ENCODE measurements at places on chromosomes 7 and 10.
A peak's percentile ranks its signal among the peaks of the same experiment; 100 is the strongest.

DNA sequence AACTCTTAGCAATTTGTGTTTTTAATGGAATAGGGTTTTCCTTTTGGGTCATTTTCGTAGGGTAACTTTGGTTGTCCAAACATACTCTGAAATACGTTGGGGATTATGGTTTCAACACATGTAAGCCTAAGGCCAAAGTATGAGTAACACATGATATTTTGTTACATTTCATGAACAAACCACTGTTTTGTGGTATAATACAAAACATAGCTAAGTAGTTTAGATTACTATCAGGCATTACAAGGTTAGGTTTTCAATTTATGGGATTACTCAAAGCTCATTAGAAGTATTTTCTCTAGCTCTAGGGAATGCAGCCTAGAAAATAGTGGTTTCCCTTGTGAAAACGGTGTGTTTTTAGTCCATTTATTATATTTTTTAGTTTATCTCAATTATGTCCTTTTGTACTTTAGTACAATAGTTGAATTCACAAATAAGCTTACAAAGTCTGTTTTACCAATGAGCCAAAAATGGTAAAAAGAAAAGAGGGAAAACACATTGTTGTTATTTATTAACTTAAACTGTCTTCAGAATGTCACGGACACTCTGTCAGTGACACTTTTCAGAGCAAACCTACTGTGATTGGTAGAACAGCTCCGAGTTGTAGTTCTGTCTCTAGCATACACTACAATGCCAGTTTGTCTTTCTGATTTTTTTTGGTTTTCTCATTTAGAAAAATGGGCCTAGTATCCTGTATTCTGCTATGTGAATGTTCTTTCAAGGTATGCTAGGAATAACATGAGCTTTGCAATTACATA is 473.7 kb downstream of the SUGCT start:
- no peak for DNase-seq

DNA sequence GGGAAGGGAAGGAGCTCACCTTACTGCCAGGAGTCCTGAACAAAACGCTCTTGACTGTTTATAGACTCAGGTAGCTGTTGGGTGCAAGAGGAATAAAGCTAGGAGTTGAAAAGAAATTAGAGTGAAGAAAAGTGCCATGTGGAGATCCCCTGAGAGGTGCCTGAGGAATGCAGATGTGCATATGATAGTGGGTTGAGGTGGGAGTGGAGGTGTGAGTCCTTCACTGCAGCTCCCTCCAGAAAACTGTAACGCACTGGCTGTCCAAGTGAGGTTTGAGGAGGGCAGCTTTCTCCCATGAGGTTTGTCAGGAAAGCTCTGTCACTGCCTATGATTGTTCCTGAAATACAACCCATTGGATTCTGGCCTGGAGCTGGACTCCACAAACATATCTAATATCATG is 904.8 kb upstream of the POT1 start:
- DNase-seq = no peak

GRCh38 chr7:2605608-2606538 is 25.9 kb upstream of the TTYH3 start:
- no peak for DNase-seq

DNA sequence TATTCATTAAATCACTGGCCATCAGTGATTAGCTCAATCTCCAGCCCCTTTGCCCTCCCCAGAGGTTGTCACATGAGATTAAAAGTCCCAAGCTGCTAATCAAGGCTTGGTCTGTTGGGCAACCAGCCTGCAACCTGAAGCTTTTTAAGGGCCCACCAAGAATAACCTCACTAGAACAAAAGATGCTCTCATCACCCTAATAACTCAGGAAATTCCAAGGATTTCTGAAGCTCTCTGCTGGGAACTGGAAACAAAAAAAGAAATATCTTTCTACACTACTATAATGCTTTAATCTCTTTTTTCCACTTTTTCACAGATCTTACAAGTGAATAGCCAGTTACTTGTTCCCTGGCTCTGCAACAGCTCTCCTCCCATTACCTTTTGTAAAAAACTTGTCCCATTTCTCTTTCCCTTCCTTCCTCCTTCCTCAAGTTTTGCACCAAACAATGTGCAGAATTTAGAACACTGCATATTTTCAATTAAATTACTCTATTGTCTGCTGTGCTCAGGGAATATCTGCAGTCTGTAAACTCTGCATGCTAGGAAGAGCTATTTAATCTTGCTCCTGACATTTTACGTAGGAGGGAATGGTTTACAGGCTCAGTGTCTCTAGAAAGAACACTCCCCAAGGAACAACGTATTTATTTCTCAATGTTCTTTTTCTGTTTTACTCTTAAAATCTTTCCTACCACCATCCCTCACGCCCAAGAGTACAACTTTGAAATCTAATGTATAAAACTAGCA is 169.1 kb downstream of the IMMP2L start:
- no peak for DNase-seq

DNA sequence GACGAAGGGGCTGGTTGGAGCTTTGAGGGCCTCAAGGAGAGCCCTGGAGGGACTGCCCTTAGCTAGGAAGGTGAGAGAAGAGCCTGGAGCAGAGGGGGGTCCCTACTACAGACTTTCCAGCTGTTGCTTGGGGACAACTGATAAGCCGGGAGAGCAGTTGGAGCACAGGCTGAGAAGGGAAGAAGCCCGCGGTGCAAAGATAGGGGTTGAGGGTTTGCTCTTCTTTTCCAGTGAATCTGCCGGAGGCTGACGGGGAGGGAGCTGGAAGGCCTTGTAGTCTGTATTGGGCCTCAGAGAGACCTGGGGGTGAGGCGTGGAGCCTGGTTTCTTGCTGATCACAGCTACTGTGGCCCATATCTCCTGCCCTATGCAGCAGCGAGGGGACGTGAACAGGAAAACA is 23.7 kb downstream of the CYP26A1 start:
- DNase-seq = no peak

DNA sequence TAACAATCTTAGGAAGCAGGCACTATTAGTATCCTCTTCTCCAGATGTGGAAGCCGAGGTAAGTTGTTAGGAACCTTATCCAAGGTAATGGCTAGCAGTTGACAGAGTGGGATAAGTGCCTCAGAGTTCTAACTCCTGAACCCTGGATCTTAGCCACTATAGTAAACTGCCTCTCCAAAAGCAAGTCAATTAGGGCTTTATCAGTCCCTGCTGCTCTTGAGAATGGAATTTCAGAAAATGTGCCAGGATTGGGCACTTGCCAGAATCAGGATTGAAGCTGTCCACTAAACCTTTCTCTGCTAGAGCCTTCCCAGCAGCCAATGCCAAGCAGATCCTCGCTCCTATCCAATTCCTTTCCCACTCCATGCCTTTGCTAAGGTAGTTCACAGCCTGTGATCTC is 777.5 kb upstream of the POM121L12 start:
- DNase-seq = no peak

GRCh38 chr7:99314504-99314903 is 11.2 kb upstream of the ARPC1A start:
- no peak for DNase-seq

- peak; percentile 63 for DNase-seq
Observed at GRCh38 chr10:86335831-86336230, 30.8 kb downstream of the GRID1 start.

- no peak for DNase-seq
Observed at GRCh38 chr10:4066581-4067390, 281.8 kb upstream of the KLF6 start.

- no peak for DNase-seq
Observed at GRCh38 chr7:121739465-121739864, 133.5 kb upstream of the PTPRZ1 start.

GRCh38 chr10:71349406-71349805 is 30.3 kb downstream of the SLC29A3 start:
- no peak for DNase-seq

- DNase-seq = no peak
Observed at GRCh38 chr10:97498841-97499560, at the start of gene UBTD1. TSS of gene UBTD1 (plus strand) at chr10:97498924. CDS start at chr10:97499204, 280 bp downstream.

GRCh38 chr10:61992671-61993668 is 91.5 kb downstream of the ARID5B start:
- DNase-seq = no peak

DNA sequence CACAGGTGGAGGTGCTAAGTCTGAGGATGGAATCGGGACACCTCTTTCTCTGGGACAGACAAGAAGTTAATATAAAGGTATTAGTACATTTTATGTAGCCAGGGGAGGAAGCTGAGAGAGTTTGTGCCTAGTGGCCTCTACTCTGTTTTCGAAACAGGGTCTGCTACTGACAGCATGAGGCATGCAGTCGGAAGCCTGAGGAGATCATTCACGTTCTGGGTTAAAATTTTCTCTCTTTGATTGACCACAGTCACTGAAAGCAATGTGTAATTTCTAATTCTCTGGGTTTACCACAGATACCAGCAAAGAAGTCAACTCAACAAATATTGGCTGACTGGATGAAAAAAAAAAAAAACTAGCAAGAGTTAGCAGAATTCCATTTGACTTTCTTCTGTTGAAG is 53.3 kb upstream of the KCTD7 start:
- DNase-seq = no peak

DNA sequence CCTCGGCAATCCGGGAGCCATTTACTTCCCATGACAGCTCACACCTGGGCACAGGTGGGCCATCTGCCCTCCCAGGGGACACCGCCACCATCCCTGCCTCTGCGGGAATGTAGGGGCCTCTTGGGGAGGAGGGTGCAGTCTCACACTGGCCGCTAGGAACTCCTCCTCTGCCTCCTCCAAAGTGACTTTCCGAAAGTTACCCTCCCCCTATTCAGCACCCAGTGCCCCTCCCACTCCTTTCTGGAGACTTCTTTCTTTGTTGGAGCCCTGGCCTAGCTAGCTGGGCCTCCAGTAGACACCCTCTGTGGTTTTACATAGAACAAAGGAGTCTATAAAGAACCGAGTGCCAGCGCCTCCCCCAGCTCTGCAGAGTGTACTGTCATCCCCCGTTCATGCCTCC is 45.8 kb upstream of the MNX1 start:
- no peak for DNase-seq

GRCh38 chr7:155951554-155952158 is 139.4 kb upstream of the SHH start:
- DNase-seq = no peak

GRCh38 chr7:157097569-157097968 is 41.2 kb upstream of the UBE3C start:
- no peak for DNase-seq

- DNase-seq = no peak
Observed at GRCh38 chr7:69062020-69062765, 536.1 kb upstream of the AUTS2 start.

- no peak for DNase-seq
Observed at GRCh38 chr7:121938429-121938996, 65.6 kb downstream of the PTPRZ1 start.

DNA sequence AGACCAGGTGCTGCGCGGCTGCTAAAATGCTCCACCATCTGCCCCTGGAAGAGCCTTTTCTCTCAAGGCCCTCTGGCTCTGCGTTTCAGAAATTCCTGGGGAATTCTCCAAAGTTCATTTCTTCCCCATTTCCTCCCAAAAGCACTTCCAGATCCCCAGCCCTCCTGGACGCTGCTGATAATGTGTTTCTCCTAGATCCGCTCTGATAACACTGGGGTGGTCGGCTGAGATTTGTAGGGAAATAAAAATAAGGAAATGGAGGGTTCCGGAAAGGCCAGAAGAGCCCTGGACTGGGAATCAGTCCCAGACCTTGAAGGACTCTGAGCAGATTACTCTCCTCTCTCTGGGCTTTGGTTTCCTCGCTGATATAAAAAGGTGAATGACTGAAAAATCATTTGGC is 28.1 kb downstream of the COL13A1 start:
- no peak for DNase-seq

DNA sequence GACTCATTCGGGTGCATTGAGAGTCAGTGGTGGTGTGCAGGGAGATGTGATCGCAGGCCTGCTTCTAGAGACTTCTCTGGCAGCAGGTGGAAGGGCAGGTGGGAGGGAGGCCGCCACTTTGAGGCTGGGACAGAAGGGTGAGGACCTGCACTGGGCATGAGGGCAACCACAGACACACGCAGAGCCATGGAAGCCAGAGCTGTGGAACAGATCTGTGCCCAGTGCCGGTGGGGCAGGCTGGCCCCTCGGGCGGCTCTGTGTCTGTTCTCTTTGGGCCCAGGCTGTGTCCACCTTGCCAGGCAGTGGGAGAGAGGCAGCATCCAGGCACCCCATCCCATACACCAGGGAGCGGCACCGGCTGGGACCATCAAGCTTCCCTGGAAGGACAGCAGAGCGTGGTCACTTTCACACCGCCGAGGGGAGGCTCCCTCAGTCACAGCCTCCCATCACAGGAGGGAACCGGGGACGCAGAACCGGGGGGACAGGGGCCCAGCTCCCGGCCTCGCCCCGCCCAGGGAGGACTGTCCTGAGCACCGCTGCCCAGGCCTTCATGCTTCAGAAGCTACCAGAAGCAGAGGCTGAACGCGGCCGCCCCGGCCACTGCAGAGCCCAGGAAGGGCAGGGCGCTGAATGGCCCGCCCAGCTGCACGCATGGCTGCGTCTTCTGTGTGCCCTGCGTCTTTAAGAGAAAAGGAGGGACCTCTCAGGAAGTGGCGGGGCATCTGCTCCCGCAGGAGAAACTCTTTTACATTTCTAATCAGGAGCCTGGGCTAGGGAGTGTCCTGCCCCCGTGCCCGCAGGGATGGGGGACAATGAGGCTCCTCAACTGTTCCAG is 32.1 kb downstream of the EN2 start:
- DNase-seq = no peak

Measured in posterior cingulate gyrus (tissue), 11 donors.